ENCODE measurements at places on chromosomes 16 and 17.
A peak's percentile ranks its signal among the peaks of the same experiment; 100 is the strongest.

DNA sequence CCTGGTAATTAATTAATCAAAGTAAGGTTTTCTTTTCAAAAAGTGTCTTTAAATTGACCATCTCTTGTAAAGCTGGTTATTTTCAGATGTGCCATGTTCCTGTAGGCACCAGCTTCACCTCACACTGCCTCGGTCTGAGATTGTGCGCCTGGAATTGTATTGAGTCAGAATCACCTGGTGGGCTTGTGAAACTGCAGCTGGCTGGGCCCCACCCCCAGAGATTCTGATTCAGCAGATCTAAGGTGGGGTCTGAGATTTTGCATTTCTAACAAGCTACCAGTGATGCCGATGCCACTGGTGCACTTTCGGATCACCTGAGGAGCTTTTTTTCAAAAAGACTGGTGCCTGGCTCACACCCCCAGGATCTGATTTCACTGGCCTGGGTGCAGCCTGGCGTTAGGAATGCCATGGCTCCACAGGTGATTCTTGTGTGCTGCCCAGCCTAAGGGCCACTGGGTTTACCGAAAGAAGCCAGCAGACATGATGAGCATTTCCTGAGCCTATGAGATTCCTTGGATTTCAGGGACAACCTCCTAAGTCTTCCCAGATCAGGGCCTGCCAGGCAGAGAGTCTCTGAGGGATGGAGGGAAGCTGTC lies 59.2 kb upstream of the TOB1 start:
- no peak for DNase-seq

DNA sequence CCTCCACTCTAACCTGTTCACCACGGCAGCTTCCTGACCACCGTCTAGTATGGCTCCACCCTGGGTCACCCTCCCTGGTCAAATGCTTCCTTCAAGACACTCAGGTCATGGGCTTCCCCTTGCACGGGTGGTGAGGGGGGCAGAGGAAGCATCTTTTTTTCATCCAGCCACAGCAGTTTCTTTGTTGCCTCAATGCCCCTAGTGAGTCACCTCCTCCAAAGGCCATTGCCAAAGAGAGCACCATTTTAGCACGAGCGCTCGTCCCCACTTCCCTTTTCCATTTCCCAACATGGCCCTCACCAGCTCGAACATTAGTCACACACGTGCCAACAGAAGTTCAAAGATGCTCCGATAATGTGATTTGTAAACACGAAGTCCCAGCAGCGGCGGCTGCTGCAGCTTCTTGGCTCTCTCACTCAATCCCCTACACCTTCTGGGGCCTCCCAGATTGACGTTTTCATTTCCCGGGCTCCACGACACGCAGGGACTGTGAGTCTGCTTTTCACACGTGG lies 134.6 kb downstream of the GAS7 start:
- peak; percentile 90 for DNase-seq

- DNase-seq = no peak
These were observed 273.8 kb downstream of the C16orf95 start for GRCh38 chr16:87043231-87044031.

- no peak for DNase-seq
These were observed 34.3 kb downstream of the VAT1L start for GRCh38 chr16:77822661-77823060.

- DNase-seq = no peak
These were observed at the start of gene CAVIN1 for GRCh38 chr17:42422958-42423712. CAVIN1 (minus strand) TSS chr17:42423256; CDS start chr17:42423097, 159 bp downstream.

DNA sequence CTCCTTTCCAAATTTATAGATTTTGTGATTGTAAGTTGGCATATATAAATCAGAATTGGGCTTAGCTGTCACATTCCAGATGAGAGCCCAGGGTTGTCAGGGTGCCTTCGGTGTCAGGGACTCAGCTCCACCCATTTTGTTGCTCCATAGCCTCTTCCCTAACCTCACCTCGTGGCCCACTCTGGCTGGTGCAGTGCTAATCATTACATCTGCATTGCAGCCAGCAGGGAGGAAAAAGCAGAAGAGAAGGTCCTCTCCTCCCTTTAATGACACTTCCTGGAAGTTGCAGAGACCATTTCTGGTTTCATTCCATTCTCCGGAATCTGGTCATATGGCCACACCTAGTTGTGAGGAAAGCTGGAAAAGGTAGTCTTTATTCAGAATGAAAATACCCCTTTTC lies 113.3 kb downstream of the CCT6B start:
- DNase-seq = no peak

GRCh38 chr17:47855737-47856136 lies 4.8 kb upstream of the SP6 start:
- DNase-seq = no peak

GRCh38 chr17:61128661-61129115 lies 271.0 kb upstream of the TBX2 start:
- DNase-seq = no peak

DNA sequence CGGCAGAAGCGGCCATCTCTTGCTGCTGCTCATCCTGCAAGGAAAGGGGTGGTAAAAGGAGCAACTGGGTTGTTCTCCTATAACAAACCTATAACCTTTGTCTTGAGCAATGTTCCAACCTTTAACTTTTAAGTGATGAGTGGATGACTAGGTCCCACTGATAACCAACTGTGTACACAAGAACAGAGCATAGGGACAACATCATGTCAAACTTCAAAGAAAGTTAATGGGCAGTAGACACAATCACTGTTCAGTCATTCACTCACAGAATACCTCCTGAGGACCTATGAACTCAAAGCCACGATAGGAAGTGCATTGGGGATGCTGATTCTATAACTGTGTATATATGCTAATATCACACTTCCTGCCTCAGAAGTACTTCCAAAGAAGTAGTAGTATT lies 21.6 kb downstream of the CFAP97D1 start:
- DNase-seq = no peak

GRCh38 chr16:63216696-63217423 lies 1180.6 kb upstream of the CDH8 start:
- DNase-seq = no peak

DNA sequence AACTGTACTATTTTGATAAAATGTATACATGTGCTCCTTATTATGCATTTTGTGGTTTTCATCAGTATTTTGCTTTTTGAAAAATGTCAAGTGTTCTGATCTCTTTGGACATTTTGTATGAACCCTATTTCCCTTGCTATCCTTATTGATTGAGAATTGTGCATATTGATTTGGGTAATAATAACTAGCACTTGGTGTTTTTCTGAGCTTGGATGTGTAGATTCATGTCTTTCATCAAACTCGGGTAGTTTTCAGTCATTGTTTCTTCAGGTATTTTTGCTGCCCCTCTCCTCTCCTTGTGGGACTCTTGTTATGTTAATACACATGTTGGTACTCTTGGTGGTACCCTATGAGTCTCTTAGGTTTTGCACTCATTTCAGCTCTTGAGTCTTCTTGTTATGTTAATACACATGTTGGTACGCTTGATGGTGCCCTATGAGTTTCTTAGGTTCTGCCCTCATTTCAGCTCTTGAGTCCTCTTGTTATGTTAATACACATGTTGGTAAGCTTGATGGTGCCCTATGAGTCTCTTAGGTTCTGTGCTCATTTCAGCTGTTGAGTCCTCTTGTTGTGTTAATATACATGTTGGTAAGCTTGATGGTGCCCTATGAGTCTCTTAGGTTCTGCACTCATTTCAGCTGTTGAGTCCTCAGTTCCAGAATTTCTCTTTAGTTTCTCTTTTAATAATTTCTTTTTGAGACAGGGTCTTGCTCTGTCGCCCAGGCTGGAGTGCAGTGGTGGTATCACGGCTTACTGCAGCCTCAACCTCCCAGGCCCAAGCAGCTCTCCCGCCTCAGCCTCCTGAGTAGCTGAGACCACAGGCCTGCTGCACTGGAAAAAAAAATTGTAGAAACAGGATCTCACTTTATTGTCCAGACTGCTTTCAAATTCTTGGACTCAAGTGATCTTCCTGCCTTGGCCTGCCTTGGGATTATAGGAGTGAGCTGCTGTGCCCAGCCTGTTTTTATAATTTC lies 19.3 kb downstream of the ZNF750 start:
- no peak for DNase-seq

DNA sequence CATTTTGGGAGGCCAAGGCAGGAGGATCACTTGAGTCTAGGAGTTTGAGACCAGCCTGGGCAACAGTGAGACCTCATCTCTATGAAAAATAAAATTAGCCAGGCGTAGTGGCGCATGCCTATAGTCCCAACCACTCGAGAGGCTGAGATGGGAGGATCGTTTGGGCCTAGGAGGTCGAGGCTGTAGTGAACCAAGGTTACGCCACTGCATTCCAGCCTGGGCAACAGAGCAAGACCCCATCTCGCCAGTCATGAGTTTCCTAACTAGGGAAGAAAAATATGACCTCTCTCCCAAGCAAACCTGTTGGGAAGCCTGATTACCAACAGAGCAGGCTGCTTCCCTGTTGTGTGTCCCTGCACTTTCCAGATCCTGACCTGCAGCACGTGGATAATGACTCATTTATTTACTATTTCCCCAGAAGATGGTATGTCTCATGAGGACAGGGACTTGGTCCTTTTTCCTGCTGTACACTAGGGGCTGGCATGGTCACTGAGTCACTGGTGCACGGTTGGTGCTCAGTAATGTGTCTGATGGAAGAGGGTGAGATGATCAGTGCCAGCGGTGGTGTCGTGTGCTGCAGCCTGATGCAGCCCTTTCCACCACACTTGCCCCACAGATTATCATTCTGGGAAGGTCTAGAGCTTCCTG lies 30.8 kb downstream of the NMT1 start:
- DNase-seq = no peak

DNA sequence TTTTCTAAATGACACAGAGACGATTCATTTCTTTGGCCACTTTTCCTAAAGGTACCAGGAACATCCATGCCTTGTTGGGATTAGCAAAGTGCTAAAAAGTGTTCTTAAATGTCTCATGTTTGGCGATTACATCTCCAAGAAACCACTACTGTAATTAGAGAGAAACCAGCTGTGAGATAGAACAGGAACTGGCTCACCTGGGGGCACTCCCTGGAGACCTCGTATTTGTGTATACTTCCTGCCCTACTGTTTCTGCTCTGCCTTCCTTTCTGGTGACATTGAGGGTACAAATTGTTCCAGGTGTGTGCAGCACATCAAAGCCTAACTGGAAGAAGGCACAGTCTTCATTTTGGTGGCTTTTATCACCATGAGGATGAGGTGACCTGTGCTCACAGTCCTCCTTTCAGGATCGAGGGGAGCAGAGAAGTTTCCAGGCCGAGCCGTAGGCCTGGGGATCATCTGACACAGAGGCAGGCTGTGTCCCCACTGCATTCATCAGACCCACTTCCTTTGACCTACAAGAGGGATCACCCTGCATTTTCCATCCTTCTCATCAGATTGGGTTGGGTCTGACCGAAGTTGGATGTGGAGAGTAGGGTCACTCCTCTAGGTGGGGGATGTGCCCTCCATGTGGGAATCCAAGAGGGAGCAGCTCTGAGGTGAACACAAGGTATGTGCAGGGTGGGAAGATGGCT lies 23.7 kb downstream of the CCL4 start:
- DNase-seq = no peak

GRCh38 chr17:14737984-14738651 lies 437.2 kb downstream of the HS3ST3B1 start:
- peak; percentile 80 for DNase-seq

DNA sequence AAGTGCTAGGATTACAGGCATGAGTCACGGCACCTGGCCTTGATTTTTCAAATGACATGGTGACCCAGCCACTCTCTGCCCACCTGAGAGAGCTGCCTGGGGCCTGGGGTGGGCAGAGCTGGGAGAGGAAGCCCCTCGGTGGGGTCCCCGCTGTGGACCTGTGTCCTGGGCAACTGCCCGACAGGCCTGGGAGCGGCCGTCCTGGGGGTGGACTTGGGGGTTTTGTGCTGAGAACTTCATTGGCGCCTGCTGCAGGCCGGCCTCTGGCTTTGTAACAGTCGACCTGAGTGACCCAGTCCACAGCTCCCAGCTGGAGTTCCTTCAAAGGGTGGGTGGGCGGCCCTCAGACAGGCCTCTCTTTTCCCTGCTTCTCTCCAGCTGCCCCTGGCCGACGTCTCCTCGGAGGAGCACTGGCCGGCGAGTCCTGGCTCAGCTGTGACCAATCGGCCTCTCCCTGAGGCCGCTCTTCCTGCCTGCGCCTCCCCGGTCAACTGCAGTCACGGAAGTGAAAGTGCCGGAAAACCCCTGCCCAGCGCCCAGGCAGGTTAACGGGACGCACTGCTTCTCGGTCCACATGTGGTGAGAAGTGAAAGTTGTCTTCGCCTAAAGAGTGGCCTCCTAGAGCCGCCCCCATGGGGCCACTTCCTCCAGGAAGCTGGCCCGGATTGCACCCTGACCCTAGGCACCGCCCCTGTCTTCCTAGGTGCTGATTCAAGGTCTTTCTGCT lies 5.5 kb downstream of the CBFA2T3 start:
- DNase-seq = no peak

- DNase-seq = no peak
These were observed 171.6 kb downstream of the PRKCB start for GRCh38 chr16:24007391-24007790.

DNA sequence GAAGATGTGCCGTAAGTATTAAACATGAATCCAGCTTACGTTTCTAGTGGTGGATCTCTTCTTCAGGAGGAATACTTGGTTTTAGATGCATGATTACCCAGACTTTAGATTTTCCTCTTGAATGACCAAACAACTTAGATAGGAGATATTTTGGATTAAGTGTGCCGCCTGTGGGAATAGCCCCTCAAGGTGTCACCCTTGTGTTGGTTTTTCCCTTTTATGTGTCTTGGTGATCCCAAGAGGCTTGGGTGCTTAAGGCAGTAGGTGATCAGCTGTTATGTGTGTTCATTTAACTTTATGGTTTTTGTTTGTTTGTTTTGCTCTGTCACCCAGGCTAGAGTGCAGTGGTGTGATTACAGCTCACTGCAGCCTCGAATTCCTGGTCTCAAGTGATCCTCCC lies 115.1 kb downstream of the PPM1E start:
- DNase-seq = no peak

DNA sequence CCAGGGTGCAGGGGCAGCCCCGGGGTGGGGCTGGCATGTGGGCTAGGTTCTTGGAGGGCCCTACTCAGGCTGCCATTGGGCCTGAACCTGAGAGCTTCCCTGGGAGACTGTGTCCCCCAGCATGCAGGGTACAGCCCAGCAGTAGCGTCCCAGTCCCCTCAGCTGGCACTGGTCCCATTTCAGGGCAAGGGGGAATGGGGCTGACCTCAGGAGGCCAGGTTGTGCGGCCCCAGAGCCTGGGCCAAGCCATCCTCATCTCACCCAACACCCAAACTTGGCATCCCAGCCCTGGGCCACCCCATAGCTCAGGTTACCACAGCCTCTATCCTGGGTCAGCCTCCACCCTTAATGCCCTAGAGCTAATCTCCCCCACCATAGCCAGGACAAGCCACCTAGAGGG lies 6.3 kb downstream of the PLXDC1 start:
- no peak for DNase-seq

- DNase-seq = no peak
These were observed 12.6 kb upstream of the CA10 start for GRCh38 chr17:52170963-52171572.

DNA sequence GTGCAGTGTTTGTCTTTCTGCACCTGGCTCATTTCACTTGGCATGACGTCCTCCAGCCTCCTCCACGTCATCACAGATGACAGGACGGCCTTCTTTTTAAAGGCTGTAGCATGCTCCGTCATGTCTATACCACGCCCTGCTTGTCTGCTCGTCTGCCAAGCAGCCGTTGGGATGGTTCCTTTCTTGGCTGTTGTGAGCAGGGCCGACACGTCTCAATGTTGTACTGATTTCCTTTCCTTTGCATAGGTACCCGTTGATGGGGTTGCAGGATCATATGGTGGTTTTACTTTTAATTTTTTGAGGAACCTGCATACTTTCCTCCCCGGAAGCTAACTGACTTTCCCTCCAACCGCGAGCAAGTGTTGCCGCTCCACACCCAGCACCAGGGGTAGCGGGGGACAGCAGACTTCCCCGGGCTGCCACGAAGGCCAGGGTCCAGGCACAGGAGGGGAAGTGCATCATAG lies 212.2 kb upstream of the ZNF469 start:
- no peak for DNase-seq

GRCh38 chr17:65202844-65203571 lies 65.8 kb downstream of the RGS9 start:
- no peak for DNase-seq

Measured in SIG-M5 (cell line).